Liver (tissue), 10 donors: ENCODE measurements at places on chromosomes 5 and 9. TPM values are rescaled to one million over a fixed set of nuclear protein-coding genes. Genes with fewer than 3 reads are reported as not detected.

Gene SPINK7
- not detected for total RNA-seq

Gene LURAP1L
- 4.2 TPM for total RNA-seq

- H3K27ac ChIP-seq, result no peak overlapping the region
- H3K36me3 ChIP-seq, result no peaks in the 10 kb centered on the region
- H3K4me3 ChIP-seq, result no peak overlapping the region
- H3K27me3 ChIP-seq, result no peaks in the 10 kb centered on the region
- H3K4me1 ChIP-seq, result no peaks in the 10 kb centered on the region
- DNase-seq, result no peak
Measured at GRCh38 chr5:150163547-150164059, 3.0 kb upstream of the CDX1 start.

DNA sequence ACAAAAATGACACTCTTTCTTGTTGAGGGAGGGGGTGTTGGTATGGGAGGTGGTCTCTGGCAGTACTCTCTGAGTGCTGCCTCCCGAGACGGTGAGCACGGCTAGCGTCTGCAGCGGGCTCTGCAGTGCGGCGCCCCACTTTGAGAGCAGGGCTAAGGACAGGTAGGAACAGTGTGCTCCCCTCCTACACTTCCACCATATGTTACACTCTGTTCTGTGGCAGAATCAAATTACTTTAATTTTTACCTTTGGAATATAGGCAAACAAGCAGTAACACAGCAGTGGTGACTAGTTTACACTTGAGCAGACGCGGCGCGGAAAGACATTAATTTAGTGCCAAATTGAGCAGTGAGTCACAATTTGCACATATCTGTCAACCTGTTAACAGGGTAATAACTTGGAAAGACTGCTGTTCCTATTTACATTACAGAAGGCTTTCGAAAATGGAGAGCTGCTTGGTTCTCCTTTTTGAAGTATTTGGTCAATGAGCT is 136.3 kb downstream of the MED27 start:
- H3K4me1 ChIP-seq, result no peaks in the 10 kb centered on the region
- DNase-seq, result no peak
- no peak overlapping the region for H3K4me3 ChIP-seq
- no peaks in the 10 kb centered on the region for H3K36me3 ChIP-seq
- H3K27ac ChIP-seq, result no peak overlapping the region
- no peaks in the 10 kb centered on the region for H3K27me3 ChIP-seq

Gene NRG2
- 0.08 TPM for total RNA-seq

DNA sequence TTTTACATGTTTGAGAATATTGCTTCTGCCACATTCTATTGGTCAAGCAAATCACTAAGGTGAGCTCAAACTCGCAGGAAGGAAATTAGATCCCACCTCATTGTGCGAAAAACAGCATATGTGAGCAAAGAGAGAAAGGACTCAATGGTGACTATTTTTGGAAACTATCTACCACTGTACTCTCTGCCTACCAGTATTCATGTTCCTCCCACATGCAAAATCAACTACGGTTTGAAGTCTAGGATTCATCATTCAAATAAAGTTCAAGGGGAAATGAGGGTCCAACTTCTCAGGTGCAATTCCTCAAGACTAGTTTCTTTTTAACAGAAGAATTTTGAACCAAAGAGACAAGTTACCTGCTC is 60.6 kb downstream of the FAM174A start:
- H3K27me3 ChIP-seq, result no peaks in the 10 kb centered on the region
- no peak overlapping the region for H3K4me3 ChIP-seq
- no peak overlapping the region for H3K27ac ChIP-seq
- DNase-seq, result no peak
- no peaks in the 10 kb centered on the region for H3K4me1 ChIP-seq

DNA sequence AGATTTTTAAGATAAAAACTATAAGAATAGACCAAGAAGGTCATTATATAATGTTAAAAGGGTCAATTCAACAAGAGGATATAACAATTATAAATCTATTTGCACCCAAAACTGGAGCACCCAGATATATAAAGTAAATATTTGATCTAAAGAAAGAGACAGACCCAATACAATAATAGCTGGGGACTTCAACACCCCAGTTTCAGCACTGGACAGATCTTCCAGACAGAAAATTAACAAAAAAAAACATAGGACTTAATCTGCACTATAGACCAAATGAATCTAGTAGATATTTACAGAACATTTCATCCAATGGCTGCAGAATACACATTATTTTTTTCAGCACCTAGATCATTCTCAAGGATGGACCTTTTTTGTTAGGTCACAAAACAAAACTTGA is 331.9 kb downstream of the SPOCK1 start:
- DNase-seq, result no peak
- H3K4me3 ChIP-seq, result no peak overlapping the region
- H3K27me3 ChIP-seq, result no peaks in the 10 kb centered on the region
- no peaks in the 10 kb centered on the region for H3K36me3 ChIP-seq

GRCh38 chr5:101608322-101608721 is 687.8 kb downstream of the SLCO4C1 start:
- no peak for DNase-seq
- no peaks in the 10 kb centered on the region for H3K4me1 ChIP-seq
- H3K27ac ChIP-seq, result no peak overlapping the region
- H3K4me3 ChIP-seq, result no peak overlapping the region

DNA sequence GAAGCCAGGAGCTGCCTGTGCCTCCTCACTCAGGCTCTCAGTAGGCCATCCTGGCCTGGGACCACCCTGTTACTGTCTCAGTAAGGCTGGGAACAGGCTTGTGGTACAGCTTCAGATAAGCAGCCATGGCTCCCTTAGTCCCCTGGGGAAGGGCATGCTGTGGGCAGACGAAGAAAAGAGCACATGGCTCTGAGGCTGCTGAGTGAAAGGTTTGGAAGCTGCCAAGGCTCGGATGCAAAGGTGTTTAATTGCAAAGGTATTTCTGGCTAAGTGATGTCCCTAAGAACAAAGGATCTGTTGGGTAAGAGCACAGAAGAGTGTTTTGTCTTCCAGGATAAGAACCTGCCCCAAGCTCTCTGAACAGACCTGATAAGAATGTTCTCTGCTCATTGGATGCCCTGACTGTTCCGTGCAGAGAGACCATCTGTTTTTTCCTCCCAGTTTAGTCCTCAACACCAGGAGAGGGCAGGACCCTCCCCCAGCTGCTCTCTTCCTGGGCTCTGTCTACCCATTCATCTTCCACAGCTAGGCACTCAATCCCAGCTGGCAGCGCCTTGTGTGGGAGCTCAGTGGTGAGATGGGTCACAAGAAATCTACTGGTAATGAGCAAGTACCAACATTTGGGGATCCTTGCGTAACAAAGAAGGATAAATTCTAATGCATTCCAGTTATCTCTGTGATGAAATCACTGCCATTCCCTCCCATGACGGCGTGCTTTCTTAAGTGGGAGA is 17.7 kb downstream of the ANGPTL2 start:
- H3K27me3 ChIP-seq, result no peaks in the 10 kb centered on the region
- no peak overlapping the region for H3K27ac ChIP-seq

- H3K36me3 ChIP-seq, result no peaks in the 10 kb centered on the region
- H3K4me1 ChIP-seq, result peaks cover 24% of the 10 kb centered on the region
- no peak overlapping the region for H3K27ac ChIP-seq
- H3K4me3 ChIP-seq, result no peak overlapping the region
Measured at GRCh38 chr5:95840956-95841705, 18.6 kb upstream of the GLRX start.

Gene CAPSL
- not detected for total RNA-seq

DNA sequence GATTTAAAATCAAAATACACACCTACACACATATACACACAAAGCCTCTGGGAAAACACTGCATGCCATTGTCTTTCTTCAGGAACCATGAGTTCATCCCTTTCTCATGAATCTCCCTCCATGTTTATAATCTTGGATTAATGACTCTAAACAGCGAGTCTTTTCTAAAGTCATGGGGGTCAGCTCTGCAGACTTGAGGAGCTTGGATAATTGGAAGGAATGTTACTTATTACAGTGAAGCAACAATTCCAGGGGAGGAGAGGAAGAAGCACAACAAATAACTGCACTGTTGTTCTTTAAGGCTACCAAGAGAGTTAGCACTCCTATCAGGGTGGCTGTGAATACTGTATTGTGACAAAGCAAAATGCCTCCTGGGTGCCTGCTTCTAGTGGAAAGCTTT is 444.7 kb downstream of the ANXA1 start:
- no peak for DNase-seq
- H3K4me3 ChIP-seq, result no peak overlapping the region

DNA sequence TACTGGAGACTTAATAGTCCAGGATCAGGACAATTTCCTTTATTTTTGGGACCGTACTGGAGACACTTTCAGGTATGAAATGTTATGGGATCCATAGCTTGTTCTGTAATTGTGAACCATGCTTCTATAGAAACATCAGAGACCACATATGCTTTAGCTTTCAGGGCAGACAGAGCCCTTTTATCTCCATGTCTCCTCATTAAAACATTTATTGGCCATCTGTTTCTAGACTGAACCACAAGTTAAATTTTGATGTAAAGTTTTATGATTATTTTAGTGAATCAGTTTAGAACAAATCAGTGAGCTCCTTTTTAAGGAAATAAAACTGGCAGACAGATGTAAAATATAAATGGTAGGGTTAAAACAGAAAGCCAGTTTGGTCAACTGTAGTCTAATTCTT is 62.0 kb downstream of the SLC27A6 start:
- H3K36me3 ChIP-seq, result no peaks in the 10 kb centered on the region
- no peak overlapping the region for H3K4me3 ChIP-seq
- no peak overlapping the region for H3K27ac ChIP-seq
- DNase-seq, result no peak
- H3K4me1 ChIP-seq, result no peaks in the 10 kb centered on the region

Gene SLC36A3
- not detected for total RNA-seq

DNA sequence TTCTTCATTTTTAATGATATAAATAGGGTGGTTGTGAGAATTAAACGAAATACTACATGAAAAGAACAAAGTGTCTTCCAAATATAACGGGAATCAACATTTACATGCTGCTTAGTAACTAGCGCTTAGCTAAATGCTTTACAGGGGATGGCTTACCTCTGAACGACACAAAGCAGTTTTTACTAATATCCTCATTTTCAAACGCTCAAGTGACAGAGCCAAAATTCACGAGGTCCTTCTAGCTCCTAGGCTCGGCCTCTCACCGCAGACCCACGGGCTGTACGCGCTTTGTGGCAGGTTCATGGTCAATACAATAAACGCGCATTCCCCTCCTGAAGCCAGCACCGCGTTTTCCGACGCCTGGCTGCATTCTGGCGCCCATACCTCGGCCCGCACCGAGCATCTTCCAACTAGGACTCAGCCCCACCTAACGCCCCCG is 442 bp downstream of the ZNF510 start:
- no peaks in the 10 kb centered on the region for H3K27me3 ChIP-seq
- peaks cover 3% of the 10 kb centered on the region for H3K4me1 ChIP-seq
- peaks cover 22% of the 10 kb centered on the region for H3K36me3 ChIP-seq
- DNase-seq, result no peak
- peak overlapping the region; percentile 93 for H3K4me3 ChIP-seq

- no peak for DNase-seq
- no peaks in the 10 kb centered on the region for H3K36me3 ChIP-seq
- H3K27ac ChIP-seq, result no peak overlapping the region
- H3K4me3 ChIP-seq, result no peak overlapping the region
- H3K4me1 ChIP-seq, result peaks cover 8% of the 10 kb centered on the region
Measured at GRCh38 chr9:31136524-31136923, 1247.9 kb upstream of the ACO1 start.

- no peaks in the 10 kb centered on the region for H3K4me1 ChIP-seq
- no peaks in the 10 kb centered on the region for H3K27me3 ChIP-seq
- DNase-seq, result no peak
- no peaks in the 10 kb centered on the region for H3K36me3 ChIP-seq
- no peak overlapping the region for H3K27ac ChIP-seq
Measured at GRCh38 chr9:95796029-95796428, 79.5 kb upstream of the ERCC6L2 start.

Gene COL23A1
- total RNA-seq, result 0.33 TPM

Gene MARCOL
- total RNA-seq, result not detected

DNA sequence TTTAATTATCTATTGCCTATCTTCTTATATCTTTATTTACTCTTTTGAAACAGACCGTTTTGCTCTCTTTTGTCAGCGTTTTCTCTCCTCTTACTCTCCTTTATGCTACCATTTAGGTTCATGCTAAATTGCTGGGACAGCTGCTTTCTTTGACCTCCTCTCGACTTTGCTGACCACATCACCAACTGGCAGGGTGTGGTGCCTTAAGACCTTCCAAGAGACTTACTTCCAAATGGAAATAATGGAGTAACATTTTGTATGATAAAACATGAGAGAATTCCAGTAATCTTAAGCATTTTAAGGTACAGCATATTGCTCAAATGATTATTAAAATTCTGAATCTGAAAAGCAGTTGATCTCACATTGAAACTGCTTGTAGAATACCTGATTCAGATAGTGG is 71.5 kb upstream of the MEF2C start:
- H3K4me3 ChIP-seq, result no peak overlapping the region
- DNase-seq, result no peak
- no peaks in the 10 kb centered on the region for H3K4me1 ChIP-seq
- no peaks in the 10 kb centered on the region for H3K27me3 ChIP-seq
- H3K36me3 ChIP-seq, result no peaks in the 10 kb centered on the region

Gene PTRH1
- total RNA-seq, result 7.8 TPM

- H3K27ac ChIP-seq, result no peak overlapping the region
- no peak for DNase-seq
- H3K36me3 ChIP-seq, result no peaks in the 10 kb centered on the region
- no peak overlapping the region for H3K4me3 ChIP-seq
Measured at GRCh38 chr5:163912046-163912445, 406.6 kb downstream of the MAT2B start.

Gene SNX30
- total RNA-seq, result 13.5 TPM

DNA sequence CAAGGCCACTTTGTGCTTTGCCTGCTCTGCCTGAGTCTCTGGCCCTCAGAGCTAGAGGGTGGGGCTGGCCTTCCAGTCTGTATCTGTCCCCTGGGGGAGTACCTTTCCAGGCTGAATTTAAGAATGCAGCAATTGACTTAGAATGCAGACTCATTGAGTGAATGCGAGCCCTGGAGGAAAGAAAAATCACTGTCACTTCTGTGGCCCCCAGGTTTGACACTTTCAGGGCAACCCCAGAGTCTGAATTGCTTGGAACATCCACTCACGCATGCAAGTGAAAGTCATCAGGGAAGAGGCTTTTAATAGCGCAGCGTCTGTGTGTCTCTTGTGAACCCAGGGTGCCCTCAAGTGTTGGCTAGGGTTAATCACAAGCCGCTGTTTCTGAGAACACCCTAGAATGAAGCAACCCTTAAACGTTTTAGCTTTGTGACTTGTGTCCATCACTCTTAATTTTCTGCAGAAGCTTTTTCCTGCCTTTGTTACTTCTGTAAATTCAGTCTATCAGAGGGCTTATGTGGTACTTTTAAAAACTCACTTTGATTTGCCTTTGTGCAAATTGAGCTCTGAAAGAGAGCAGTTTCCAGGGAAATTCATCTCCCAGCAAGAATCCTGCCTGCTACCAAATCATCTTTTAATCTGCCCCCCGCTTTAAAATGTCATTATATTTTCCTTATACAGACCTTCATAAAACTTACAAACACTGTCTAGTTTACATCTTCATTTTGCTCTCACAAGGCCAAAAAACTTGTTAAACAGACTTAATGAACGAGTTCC is 146.8 kb upstream of the IQGAP2 start:
- peak; percentile 47 for DNase-seq
- no peaks in the 10 kb centered on the region for H3K27me3 ChIP-seq
- no peaks in the 10 kb centered on the region for H3K4me1 ChIP-seq
- no peaks in the 10 kb centered on the region for H3K36me3 ChIP-seq
- no peak overlapping the region for H3K27ac ChIP-seq
- H3K4me3 ChIP-seq, result no peak overlapping the region

Gene PLAA
- 23.9 TPM for total RNA-seq
